ENCODE measurements at places on chromosomes 4 and X.

- DNase-seq = no peak
- H3K27ac ChIP-seq = no peak overlapping the region
- H3K36me3 ChIP-seq = no peaks in the 10 kb centered on the region
Observed at GRCh38 chr4:123356921-123357320, 39.7 kb upstream of the SPRY1 start.

GRCh38 chr4:76920715-76921114 is 22.8 kb upstream of the SOWAHB start:
- H3K27me3 ChIP-seq = peaks cover 3% of the 10 kb centered on the region
- no peak for DNase-seq
- no peak overlapping the region for H3K27ac ChIP-seq
- H3K4me1 ChIP-seq = no peaks in the 10 kb centered on the region

DNA sequence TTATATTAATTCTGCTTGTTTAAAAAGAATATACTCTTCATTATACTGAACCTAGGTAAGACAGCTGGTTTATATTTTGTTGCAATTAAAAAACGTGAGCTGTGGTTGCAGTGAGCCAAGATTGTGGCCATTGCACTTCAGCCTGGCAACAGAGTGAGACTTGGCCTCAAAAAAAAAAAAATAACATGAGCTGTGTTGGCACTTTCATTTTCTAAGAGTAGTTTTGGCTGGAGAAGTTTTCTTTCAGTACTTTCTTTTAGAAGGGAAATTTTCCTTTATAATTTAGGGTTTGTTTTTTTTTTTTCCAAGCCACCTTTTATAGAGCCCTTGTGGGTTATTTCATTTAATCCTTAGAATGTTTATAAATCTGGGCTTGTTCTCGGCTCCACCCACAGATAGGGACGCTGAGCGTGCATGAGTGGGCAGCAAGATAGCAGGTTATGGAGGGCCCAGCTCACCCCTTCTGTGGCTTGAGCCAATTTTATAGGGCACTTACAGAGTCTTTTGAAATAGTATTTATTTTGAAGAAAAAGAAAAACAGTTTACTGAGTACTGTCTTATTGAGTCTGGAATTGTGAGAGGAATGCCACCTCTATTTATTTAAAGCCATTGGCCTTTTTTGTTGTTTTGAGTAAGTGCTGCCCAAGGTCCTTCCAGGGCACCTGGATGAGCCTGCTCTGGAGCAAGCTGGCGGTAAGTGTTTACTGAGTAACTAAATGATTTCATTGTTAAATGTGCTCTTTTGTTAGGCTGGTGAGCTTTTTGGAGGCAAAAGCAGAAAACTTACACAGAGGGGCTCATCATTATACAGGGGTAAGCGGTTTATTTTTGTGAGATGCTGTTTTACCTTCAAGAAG is 60.9 kb downstream of the HTT start:
- no peak overlapping the region for H3K4me3 ChIP-seq
- H3K27ac ChIP-seq = no peak overlapping the region
- peaks cover 26% of the 10 kb centered on the region for H3K36me3 ChIP-seq

GRCh38 chr4:118712872-118713271 is 27.7 kb downstream of the METTL14 start:
- no peak overlapping the region for H3K4me3 ChIP-seq
- H3K27ac ChIP-seq = no peak overlapping the region
- peaks cover 14% of the 10 kb centered on the region for H3K36me3 ChIP-seq
- peaks cover 4% of the 10 kb centered on the region for H3K4me1 ChIP-seq
- no peaks in the 10 kb centered on the region for H3K27me3 ChIP-seq

DNA sequence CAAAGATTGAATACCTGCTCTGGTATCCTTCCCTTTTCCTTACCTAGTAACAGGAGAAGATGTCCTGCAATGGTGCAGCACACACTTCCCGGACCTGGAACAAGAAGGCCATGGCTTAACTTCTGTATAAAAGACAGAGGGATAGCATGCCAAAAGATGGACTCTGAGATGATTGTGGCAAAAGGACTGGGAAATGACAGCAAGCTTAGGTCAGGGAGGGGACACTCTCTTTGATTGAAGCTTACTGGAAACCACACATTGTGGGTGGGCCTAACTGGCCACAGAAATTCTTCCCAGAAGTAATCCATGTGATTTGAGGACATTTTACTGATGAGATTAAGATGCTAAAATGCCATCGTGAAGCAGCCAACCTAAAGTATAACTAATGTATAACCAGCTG is 71.0 kb upstream of the OTUD4 start:
- no peaks in the 10 kb centered on the region for H3K4me1 ChIP-seq
- no peaks in the 10 kb centered on the region for H3K36me3 ChIP-seq
- peaks cover 2% of the 10 kb centered on the region for H3K27me3 ChIP-seq
- H3K4me3 ChIP-seq = no peak overlapping the region
- no peak for DNase-seq

GRCh38 chrX:149638860-149639259 is 7.3 kb upstream of the TMEM185A start:
- H3K27ac ChIP-seq = no peak overlapping the region
- no peak for DNase-seq
- H3K27me3 ChIP-seq = peaks cover 8% of the 10 kb centered on the region
- no peaks in the 10 kb centered on the region for H3K36me3 ChIP-seq
- H3K4me1 ChIP-seq = peaks cover 2% of the 10 kb centered on the region
- H3K4me3 ChIP-seq = no peak overlapping the region

DNA sequence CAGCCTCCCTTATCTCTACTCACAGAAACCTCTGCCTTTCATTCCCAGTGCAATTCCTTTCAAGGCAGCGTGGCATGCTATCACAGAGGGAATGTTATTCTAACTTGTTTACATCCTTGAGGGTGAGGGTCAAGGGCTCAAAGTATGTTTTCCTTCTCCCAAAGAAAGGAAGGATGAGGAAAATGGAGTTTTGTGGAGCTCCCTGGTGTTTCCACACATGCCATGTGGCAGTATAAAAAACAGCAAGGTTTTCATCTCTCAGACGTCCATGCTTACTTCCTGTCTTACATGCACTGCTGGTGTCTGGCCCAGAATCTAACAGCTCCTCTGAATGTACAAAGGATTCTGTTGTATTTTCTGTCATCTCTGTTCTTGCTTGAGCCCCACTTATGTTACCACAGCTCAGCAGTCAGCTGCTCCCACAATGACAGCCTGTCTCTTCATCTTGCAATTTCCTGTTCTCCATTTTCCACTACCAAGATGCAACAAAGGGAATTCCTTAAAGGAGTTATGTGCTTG is 128.0 kb downstream of the SNCA start:
- no peak overlapping the region for H3K4me3 ChIP-seq

DNA sequence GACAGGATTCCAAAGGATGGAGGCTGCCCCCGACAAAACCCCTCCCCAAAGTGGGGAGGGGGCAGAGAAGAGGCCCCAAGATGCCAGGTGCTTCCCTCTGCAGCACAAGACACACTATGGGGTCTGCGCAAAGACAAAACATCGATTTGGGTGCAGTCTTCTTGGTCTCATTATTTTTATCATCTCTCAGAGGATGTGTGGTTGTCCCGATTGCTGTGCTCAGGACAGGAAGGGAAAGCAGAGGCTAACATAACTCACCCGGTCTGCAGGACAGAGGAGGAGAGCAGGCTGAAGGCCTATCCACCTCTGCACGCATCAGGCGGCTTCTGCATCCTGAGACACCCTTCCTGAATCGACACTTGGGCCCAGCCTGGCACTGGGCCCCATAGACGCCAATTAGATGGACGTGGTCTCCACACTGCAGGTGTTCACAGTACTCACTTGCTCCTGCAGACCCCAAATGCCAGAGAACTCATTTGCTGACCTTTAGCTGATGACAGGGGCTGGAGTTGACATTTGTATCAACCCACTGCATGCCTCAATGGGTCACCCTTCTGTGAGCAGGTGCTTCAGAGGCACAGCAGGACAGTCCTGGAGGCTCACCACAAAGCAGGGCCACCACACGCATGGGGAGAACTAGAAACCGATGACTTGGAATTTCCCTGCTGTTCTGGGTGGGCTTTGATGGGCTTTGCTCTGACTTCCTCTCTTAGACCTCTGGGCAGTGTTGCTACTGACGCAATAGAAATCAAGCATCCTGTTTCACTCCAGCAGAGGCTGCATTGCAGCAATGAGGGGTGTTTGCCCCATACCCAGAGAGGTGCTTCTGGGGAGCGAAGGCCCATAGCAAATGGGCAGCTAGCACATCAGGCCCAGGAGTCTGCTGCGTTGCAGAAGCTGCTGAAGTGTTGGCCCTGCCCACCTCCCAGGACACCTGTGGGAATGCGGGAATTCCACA is 96.3 kb upstream of the ENPP6 start:
- peak; percentile 50 for DNase-seq
- H3K4me3 ChIP-seq = peak overlapping the region; percentile 62
- H3K27ac ChIP-seq = peak overlapping the region; percentile 89
- H3K36me3 ChIP-seq = peaks cover 5% of the 10 kb centered on the region

DNA sequence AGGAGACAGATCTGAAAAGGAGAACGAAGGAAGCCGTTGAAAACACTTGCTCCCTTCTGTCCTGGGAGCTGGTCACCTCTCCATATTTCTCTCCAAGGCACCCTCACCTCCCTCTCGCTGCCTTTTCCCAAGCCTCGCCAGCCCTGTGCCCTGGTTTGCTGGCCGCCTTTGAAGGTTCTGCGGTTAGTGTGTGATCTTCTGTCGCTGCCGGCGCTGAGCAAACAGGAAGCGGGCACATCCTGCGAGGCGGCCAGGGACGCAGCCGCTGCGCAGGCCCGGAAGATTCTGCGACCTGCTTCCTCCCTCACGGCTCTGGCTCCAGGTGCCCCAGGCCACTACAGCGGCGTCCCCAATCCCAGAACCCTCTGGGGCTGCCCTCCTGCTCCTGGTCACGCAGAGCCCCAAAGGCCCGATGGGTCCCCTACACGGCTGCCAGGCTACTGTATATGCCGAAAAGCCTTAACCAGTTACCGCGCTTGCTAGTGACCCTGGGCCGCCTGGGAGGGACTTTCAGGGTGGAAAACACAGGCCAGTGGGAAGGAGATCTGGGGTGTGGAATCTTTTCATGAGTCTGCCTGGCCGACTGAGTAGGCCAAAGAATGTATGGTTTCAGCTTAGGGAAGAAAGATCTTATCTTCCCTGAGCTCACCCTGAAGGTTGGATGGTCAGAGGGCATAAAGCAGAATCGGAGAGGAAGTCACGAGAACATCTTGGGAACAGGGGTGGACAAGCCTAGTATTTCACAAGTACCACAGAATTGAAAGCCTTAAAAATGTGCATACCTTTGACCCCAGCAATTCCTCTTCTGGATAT is 2.3 kb upstream of the SASH3 start:
- DNase-seq = peak; percentile 73
- H3K36me3 ChIP-seq = peaks cover 18% of the 10 kb centered on the region
- peak overlapping the region; percentile 95 for H3K27ac ChIP-seq
- peaks cover 40% of the 10 kb centered on the region for H3K4me1 ChIP-seq
- peak overlapping the region; percentile 89 for H3K4me3 ChIP-seq

GRCh38 chr4:89492581-89493071 is 185.0 kb upstream of the GPRIN3 start:
- H3K4me1 ChIP-seq = no peaks in the 10 kb centered on the region
- H3K27ac ChIP-seq = no peak overlapping the region
- peaks cover 5% of the 10 kb centered on the region for H3K27me3 ChIP-seq
- DNase-seq = no peak
- no peaks in the 10 kb centered on the region for H3K36me3 ChIP-seq

GRCh38 chr4:138035781-138036258 is 206.3 kb downstream of the SLC7A11 start:
- DNase-seq = no peak
- no peaks in the 10 kb centered on the region for H3K27me3 ChIP-seq
- H3K4me3 ChIP-seq = no peak overlapping the region
- H3K36me3 ChIP-seq = no peaks in the 10 kb centered on the region

GRCh38 chr4:177699365-177700213 is 257.4 kb upstream of the AGA start:
- H3K27ac ChIP-seq = no peak overlapping the region
- no peaks in the 10 kb centered on the region for H3K27me3 ChIP-seq
- no peaks in the 10 kb centered on the region for H3K36me3 ChIP-seq
- DNase-seq = no peak
- no peak overlapping the region for H3K4me3 ChIP-seq

- H3K27me3 ChIP-seq = no peaks in the 10 kb centered on the region
- H3K36me3 ChIP-seq = no peaks in the 10 kb centered on the region
- no peak overlapping the region for H3K4me3 ChIP-seq
- no peaks in the 10 kb centered on the region for H3K4me1 ChIP-seq
- H3K27ac ChIP-seq = no peak overlapping the region
Observed at GRCh38 chr4:115090483-115091075, 22.8 kb downstream of the NDST4 start.

- H3K4me1 ChIP-seq = no peaks in the 10 kb centered on the region
- H3K4me3 ChIP-seq = no peak overlapping the region
- no peak overlapping the region for H3K27ac ChIP-seq
- no peaks in the 10 kb centered on the region for H3K36me3 ChIP-seq
- DNase-seq = no peak
Observed at GRCh38 chrX:13287816-13288215, 32.0 kb downstream of the ATXN3L start.

GRCh38 chr4:2261110-2261852 is 628 bp downstream of the MXD4 start:
- H3K27ac ChIP-seq = peak overlapping the region; percentile 34
- H3K4me1 ChIP-seq = no peaks in the 10 kb centered on the region
- H3K27me3 ChIP-seq = no peaks in the 10 kb centered on the region
- no peaks in the 10 kb centered on the region for H3K36me3 ChIP-seq
- peak; percentile 82 for DNase-seq
- peak overlapping the region; percentile 65 for H3K4me3 ChIP-seq
